ENCODE measurements at places on chromosomes 1 and 21.

- DNase-seq, result peak; percentile 29
Observed at GRCh38 chr1:42480921-42481320, 17.8 kb downstream of the CCDC30 start.

GRCh38 chr1:2583871-2584351 is 2.7 kb upstream of the PRXL2B start:
- DNase-seq, result no peak

DNA sequence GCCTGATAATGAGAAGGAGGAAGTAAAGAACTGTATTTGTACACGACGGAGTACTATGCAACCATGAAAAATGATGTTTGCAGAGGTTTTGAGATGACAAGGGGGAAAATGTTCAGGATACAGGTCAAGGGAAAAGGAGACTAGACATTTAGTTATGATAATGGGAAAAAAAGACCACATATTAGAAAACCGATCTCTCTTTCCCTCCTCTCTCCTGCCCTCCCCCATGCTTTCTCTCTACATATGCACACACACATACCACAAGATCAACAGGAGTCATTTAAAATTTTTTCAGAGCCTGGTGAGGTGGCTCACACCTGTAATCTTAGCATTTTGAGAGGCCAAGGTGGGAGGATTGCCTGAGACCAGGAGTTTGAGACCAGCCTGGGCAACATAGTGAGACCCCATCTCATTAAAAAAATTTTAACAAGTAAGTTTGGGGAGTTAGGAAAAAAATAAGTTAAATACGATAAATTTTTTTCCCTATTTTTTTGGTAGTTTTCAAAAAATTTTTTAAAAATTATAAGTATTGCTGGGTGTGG is 44.5 kb downstream of the ECE1 start:
- no peak for DNase-seq

DNA sequence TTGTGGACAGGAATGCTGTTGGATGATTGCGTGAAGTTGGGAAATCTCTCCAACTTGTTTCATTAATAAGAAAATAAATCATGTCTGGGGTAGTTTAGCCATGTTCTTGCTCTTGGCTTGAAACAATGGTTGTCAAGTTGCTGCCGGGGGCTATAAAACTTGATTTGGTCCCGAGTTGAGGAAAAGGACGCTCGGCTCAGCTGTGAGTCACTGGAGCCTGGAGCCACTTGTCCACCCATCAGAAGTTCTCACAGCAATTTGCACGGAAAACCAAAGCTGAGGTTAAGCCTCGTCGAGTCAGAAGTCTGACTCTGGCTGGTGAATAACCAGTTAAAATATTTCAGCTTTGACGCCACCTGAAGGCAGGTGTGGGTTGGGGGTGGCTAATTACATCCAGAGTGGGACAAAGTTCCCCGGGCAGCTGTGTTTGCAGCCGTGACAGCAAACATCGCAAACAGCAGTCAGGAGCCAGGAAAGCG is 19.7 kb upstream of the RIPK4 start:
- no peak for DNase-seq

DNA sequence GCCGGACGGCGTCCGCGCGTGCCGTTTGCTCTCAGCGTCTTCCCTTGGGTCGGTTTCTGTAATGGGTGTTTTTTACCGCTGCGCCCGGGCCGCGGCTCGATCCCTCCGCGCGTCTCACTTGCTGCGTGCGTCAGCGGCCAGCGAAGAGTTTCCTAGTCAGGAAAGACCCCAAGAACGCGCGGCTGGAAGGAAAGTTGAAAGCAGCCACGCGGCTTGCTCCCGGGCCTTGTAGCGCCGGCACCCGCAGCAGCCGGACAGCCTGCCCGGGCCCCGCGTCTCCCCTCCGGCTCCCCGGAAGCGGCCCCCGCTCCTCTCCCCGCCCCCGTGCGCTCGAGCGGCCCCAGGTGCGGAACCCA is 159.8 kb downstream of the RUNX1 start:
- peak; percentile 90 for DNase-seq

- no peak for DNase-seq
Observed at GRCh38 chr1:57633056-57633455, 209.2 kb upstream of the DAB1 start.

- no peak for DNase-seq
Observed at GRCh38 chr1:98005326-98006010, 84.6 kb upstream of the DPYD start.

GRCh38 chr1:183757061-183757460 is 47.9 kb upstream of the RGL1 start:
- no peak for DNase-seq

GRCh38 chr21:18499761-18500376 is 96.3 kb upstream of the TMPRSS15 start:
- DNase-seq, result peak; percentile 66

DNA sequence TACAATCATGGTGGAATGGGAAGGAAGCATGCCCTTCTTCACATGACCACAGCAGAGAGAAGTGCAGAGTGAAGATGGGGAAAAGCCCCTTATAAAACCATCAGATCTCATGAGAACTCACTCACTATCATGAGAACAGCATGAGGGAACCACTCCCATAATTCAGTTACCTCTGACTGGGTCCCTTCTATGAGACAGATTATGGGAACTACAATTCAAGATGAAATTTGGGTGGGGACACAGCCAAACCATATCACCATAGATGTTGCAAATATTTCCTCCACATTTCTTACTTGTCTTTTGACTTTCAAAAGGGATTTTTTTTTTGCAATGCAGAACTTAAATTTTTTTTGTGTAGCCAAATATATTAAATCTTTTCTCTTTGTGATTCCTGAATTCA is 14.8 kb downstream of the SH3BGR start:
- DNase-seq, result no peak

GRCh38 chr1:3070644-3071564 is 1.9 kb downstream of the PRDM16 start:
- DNase-seq, result peak; percentile 17

GRCh38 chr1:147201276-147201675 is 23.9 kb downstream of the FMO5 start:
- DNase-seq, result peak; percentile 43

GRCh38 chr1:235942979-235943575 is 76.4 kb upstream of the LYST start:
- DNase-seq, result no peak

DNA sequence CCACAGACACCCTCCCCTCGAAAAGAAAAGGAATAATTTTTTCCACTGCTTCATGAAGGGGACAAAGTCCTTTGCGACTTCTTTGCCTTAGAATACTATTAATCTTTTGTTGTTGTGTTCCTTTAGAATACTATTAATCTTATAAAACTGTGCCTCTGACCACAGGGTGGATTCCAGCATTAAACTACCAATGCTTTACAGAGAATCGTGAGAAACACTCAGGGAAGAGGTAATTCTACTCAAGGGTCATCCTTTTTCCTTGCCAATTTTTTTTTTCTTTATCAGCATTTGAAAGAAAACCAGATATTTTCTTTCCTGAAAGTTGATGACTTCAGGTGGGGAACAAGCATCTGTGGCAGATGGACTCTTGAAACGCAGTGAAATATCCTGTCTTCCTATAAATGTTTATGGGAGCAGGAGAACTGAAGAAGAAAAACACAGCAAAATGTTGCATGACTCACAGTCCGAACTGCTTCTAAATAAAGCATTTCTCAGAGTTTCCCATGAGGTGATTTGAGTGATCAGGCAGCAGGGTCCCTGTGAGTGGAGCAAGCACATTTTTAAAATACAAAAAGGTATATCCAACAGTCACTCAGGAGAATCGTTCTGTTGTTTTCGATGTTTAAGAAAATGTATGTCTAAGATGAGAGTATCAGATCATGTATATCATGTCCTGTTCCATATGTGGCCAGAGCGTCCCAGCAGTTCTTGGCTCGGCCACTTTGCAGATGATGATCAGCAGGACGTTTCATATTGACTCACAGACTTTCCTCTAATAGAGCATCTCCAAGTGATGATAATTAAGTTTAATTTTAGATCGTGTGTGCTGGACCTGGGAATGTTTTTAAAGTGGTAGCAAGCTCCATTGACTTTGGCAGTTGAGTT is 154.2 kb upstream of the RUNX1 start:
- no peak for DNase-seq

DNA sequence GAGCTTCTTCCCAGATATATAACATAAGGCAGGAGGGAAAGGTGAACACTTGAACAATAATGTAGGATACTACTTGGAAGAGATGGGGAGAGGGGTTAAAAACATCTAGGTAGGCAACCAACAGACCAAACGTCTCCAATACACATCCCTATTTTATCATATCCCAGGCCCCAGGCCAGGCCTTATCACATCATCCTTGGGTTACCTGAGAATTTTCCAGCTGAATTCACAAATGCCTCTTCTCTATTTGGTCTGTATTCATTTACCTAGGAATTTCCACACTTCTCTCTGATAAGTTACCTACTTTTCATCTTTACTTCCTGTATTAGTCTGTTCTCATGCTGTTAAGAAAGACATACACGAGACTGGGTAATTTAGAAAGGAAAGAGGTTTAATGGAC is 141.9 kb upstream of the C1orf21 start:
- DNase-seq, result no peak

- peak; percentile 18 for DNase-seq
Observed at GRCh38 chr1:78620666-78621065, 418 bp downstream of the IFI44L start.

DNA sequence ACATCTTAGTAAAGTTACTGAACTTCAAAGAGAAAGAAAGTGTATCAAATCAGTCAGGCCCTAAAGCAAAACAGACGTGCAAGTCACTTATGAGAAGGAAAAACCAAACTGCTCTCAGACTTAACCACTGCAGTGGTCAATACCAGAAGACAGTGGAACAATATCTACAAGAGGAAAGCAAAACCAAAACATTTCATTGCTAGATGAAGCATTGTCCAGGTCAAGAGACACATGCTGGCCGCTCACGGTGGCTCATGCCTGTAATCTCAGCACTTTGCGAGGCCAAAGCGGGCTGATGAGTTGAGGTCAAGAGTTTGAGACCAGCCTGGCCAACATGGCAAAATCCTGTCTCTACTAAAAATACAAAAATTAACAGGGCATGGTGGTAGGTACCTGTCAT is 82.0 kb upstream of the MROH9 start:
- DNase-seq, result no peak

DNA sequence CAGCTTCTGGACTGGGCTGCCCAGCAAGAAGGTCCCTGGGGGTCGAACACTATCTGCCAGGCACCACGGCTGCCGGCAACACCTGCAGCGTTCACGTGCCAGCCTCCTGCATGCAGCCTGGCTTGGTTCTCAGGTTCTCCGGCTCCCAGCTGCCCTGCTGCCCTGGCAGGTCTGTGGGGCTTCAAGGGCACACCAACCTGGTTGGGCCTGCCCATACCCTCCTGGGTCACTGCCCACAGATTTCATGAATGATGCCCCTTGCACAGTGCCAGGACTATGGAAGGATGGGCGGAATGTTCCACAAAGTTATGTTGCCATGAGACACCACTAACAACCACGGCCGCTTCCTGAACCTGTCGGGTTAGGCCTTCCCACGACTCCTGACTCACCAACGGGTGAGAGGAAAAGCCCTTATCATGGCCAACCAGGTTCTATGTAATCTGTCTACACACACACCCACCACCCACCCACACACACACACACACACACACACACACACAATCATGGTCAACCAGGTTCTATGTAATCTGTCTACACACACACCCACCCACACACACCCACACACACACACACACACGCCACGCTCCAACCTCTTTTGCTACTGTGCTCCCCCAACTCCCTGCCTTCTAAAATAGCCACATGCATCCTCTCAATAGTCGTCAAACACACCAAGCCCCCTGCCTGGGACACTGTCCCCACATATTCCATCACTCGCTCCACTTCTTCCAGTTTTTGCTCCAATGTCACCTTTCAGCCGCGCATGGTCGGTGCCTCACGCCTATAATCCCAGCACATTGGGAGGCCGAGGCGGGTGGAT is 32.2 kb downstream of the HSPG2 start:
- DNase-seq, result peak; percentile 61

DNA sequence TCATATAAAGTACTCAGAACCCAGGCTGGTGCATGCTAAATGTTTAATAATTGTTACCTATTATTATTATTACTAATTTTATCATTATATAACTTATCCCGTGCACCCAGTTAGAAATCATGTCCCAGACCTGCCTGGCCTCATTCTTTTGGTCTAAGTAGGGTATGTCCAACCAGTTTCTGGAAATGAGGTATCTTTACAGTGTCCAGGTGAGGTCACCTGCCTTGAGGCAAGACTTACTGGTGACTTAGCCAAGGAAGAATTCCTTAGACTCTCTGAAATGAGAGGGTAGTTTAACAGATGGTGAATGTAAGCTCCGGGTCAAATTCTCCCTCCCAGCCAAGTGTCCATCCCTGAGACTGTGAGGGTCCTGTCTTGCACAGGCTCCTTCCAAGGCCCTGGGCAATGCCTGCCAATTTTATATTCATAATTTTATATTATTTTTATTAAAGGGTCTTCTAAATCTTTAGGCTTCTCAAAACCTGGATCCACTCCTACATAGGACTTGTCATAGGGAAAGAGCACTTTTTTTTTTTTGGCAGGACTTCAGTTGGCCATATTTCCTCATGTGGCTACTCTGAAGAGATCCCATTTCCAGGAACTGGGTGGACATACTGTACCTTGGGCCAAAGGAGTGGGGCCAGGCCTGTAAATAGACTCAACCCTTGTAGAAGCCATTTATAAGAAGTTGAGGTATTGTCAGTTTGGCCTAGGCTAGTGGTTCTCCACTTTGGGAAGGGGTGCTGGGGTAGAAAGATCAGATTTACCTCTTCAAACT is 96.7 kb upstream of the KCNA3 start:
- DNase-seq, result no peak

DNA sequence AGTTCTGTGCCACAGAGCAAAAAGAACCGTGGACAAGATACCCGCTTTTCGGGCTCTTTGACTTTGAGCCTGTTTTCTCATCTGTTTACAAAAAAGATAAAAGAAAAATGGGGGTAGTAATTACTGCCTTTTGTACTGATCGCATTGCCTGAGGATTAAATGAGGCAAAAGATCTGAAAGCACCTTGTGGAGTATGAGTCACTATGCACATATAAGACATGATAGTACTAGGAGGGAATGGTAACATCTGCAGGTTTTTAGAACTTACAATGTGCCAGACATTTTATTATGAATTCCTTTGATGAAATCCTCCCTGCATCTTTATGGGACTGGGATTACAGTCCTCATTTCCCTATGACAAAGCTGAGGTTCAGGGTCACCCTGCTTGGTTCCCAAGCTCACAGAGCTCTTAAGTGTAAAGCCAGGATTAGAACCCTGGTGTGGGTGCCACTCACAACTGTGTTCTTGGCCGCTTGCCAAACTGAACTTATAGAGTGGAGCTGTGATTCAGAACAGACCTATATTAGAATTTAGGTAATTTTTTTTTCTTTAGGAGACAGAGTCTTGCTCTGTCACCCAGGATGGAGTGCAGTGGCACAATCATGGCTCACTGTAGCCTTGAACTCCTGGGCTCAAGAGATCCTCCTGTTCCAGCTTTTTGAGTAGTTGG is 1.8 kb downstream of the DISC1 start:
- DNase-seq, result no peak

- DNase-seq, result no peak
Observed at GRCh38 chr1:203311368-203312301, 6.3 kb downstream of the BTG2 start.

- no peak for DNase-seq
Observed at GRCh38 chr1:178645157-178645807, 79.8 kb upstream of the RALGPS2 start.

- no peak for DNase-seq
Observed at GRCh38 chr1:7989762-7990428, 28.4 kb downstream of the PARK7 start.

GRCh38 chr1:229495782-229496181 is 12.4 kb downstream of the NUP133 start:
- no peak for DNase-seq

GRCh38 chr1:23210963-23211362 is 6.3 kb downstream of the HTR1D start:
- DNase-seq, result no peak

Data from suppressor macrophage treated with lipopolysaccharide for 1 hour (primary cell).